GM12891 (cell line): ENCODE measurements at places on chromosomes 6 and 20.

DNA sequence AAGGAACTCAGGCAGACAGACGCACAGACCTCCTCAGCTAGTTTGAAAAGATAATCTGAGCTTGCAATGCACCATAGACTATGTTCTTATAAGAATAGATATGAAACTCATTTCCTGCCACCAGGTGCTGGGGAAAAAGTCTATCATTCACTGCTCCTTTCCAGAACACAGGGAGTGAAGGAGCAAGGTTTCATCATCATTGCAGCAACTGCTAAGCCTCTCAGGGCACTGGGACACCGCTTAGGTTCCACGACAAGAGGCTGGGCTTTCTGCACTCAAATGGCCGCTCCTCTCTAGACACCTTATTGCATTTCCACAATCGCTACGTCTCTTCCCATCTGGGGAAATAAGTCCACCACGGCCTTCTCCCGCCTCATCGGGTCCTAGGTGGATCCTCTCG lies 418.5 kb upstream of the JARID2 start:
- no peak for DNase-seq

GRCh38 chr6:69791065-69791471 lies 5.7 kb downstream of the LMBRD1 start:
- no peak for DNase-seq

DNA sequence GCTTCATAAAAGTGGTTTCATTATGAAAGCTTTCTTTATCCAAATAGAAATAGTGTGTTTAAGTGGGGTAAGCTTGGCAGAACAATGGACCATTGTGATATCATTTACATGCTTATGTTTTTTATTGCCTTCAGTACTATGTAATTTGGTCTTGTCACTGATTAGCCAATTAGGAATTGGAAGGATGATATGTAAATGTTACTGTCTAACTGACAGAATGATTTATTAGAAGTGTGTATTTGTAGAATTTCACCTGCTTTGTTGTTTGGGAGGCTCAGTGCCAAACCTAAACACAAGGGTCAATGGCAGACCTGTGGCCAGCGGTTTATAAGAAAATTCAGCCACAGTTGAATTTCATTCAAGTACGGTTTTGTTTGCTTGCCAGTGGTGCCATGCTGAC lies 39.0 kb downstream of the AIG1 start:
- DNase-seq, result no peak

DNA sequence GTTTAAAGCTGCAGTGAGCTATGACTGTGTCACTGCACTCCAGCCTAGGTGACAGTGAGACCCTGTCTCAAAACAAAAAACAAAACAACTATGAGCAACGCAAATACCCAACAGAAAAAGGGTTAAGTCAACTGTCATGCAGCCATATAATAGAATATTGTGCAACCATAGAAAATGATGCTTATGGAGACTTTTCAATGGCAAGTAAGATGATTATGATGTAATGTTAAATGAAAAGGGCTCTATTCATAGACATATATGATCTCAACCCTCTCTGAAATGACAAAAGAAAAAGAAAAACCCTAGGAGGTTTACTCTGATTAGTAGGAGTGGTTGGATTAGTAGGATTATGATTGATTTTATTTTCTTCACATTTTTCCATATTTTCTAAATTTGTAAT lies 41.3 kb upstream of the TBC1D7 start:
- no peak for DNase-seq

DNA sequence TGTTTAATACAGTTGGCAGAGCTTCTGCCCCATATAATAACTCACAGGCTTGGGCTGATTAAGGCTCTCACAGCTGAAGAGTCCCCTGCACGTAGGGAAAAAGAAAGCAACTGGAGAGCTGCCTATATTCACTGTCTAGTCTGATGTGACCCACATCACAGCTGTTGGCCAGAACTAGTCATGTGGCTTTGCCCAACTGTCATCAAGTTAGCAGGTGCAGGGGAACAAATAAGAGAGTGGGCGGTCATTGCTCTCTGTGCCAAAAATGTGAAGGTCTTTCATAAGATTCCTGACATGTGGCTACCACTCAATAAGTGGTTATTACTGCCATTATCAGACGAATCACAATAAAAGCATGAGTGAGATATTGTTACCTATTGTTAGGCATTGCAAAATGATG lies 665.2 kb downstream of the DOK5 start:
- DNase-seq, result no peak
